ENCODE measurements at places on chromosomes 6 and 20.
A peak's percentile ranks its signal among the peaks of the same experiment; 100 is the strongest.

GRCh38 chr6:144590532-144590931 is 305.4 kb downstream of the UTRN start:
- DNase-seq = no peak

GRCh38 chr6:165568326-165568725 is 94.7 kb downstream of the PDE10A start:
- no peak for DNase-seq

- DNase-seq = peak; percentile 26
Observed at GRCh38 chr20:35698298-35699126, 640 bp downstream of the NFS1 start.

DNA sequence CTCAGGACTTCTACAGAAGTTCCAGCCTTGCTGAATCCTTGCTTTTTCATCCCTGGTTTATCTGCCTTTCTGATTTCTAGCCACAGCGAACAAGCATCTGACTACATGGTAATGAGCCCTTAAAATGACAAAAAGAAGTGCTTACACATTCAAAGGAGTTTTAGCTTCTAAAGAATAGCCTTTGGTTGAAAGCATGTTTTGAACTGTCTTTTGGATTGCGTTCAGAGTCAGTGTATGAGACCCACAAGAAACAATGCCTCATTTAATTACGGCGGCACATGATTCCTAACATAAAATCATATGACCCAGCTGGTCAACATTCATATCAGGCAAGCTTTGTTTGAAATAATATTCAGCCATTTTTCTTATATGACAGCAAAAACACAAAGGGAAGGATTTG is 784.2 kb downstream of the KIF16B start:
- DNase-seq = no peak

- DNase-seq = no peak
Observed at GRCh38 chr6:31609519-31610406, 5.3 kb upstream of the AIF1 start.

DNA sequence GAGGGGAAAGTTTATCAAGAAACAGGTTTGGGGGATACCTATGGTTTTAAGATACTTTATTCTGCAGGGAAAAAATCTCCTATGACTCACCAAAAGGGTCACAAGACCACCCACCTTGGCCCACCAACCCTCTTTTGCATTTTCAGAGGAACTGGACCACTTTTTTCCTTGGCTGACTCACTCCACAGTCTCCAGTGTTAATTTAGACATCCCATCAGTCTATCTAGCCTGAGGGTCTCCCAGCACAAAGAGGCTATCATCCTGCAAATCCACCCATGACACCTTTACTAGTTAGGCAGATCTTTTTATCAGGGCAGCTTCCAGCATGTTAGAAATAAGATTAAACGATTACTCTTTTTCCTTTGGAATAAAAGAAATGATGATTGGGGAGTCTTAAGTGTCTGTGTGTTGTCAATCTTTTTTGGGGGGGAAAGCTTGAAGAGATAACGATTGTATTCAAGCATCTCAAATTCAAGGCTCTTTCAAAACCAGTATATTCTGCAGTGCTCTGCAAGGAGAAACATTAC is 138.1 kb upstream of the RIN2 start:
- no peak for DNase-seq

DNA sequence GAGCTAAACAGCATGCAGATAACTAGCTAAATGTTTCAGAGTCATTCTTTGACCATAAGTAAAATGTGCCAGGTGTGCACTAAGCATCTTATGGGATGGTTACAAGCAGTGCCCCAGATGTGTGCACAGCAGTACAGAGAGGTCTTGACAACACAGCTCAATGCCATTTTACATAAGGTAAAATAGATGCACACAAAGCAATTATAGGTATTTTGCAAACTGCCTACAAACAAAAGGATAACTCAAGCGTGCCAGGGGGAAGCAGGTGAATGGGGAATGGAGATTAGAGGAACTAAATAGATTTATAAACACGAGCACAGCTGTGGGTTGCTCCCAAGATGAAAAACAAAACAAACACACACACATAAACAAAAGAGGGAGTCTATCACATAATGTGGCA is 64.8 kb downstream of the SLC2A10 start:
- no peak for DNase-seq

GRCh38 chr20:2285613-2286012 is 10.2 kb upstream of the TGM3 start:
- DNase-seq = no peak

DNA sequence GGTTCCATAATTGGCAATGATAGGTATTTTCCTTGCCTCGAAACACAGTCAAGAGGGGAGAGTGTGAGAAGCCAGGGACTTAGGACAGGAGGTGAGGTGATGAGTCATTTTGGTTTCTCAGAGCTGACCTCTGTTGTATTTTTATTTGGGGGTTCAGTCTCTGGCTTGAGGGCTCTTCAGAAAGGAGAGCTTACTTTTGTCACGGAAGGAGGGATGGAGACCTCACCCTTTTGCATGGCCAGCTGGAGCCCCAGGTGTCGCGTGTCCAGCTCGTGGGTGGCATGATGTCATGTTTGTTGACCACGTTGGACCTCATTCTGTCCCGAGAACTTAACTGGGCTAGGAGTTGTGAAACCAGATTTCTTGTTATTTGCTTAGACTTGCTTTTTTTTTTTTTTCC is 293.9 kb downstream of the QKI start:
- DNase-seq = no peak

DNA sequence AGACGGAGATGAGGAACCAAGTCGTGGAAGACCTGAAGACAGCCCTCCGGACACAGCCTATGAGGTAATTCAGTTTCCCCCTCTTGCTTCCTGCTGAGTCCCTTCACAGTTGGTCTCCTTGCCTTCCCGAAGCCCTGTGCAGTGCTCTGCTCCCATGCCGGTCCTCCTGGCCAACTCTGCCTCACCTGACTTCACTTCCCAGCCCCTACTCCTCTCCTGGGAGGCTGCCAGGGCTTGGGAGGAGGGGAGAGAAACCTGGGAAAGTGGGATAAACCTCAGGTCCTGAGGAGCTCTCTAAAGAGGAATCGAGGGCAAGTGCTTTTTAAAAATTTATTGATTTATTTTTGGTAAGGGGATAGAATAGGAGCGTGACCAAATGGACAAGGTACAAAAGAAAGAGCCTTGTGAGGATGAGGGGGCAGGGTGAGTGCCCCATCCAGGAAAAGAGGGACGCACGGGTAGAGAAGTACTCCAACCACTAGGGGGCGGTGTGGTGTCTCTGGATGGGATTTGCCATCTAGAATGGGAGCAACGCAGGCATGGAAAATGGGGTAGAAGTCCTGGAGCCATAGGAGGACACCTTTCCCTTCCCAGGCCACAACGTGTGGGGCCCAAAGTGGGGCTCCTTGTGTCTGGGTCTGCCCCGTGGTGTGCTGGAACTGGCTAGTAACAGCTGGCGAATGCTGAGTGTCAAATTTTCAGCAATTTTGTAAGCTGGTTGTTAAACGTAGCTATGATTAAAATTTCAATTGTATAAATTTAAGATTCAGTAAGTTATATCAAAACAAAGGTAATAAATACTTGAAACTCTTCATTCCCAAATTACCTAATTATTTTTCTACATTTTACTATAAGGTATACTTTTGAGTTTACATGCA is 69.0 kb downstream of the MOCS1 start:
- DNase-seq = peak; percentile 81

- DNase-seq = no peak
Observed at GRCh38 chr6:169343886-169344749, 90.5 kb upstream of the THBS2 start.

- DNase-seq = no peak
Observed at GRCh38 chr20:8788831-8789230, 280.1 kb upstream of the PLCB4 start.

DNA sequence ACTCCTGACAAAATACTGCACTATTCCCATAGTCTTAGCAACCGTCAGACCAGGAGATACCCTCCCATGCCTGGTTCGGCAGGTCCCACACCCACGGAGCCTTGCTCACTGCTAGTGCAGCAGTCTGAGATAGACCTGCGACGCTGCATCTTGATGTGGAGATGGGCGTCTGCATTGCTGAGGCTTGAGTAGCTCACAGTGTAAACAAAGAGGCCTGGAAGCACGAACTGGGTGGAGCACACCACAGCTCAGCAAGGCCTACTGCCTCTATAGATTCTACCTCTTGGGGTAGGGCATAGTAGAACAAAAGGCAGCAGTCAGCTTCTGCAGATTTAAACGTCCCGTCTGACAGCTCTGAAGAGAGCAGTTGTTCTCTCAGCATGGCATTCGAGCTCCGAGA is 25.4 kb downstream of the TMEM244 start:
- DNase-seq = no peak

DNA sequence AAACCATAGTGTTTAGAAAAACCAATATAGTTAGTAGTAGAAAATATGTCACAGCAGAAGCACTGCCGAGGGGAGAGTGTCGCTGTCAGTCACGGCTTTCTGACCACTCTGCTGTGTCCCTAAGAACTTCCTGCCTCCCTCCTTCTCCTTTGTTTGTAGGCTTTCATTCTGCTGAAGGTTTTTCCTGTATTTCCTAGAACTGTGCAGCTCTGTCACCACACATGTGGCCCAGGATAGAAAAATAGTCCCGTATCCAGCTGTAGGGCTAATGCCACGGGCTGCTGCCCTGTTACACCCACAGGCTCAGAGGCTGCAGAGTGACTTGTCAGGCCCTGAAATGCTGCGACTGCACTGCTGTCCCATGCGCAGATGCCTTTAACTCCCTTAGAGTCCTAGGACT is 52.6 kb upstream of the SYNJ2 start:
- no peak for DNase-seq

DNA sequence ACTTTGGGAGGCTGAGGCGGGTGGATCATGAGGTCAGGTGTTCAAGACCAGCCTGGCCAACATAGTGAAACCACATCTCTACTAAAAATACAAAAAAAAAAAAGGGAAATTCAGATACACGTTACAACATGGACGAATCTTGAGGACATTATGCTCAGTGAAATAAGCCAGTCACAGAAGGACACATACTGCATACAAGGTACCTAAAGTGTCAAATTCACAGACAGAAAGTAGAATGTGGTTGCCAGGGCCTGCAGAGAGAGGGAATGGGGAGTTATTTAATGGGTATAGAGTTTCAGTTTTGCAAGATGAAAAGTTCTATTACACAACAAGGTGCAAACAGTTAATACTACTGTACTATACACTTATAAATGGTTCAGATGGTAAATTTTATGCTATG is 75.1 kb downstream of the SNX5 start:
- no peak for DNase-seq

DNA sequence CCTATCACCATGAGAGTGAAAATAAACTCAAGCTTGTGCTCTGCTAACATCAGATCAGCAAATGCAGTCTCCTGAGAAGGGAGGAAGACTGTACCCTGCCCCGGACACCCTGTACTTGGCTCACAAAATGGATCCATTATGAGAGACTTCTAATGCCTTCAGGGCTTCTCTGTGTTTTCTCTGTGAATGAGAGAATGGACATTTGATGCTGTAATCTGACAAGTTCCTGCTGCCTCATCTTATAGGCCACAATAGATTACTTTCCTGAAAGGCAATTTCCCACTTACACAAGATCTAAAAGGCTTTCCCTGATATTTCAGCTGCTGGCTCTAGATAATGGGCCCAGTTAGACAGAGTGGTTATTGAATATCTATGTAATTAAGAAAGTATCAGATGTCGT is 117.2 kb downstream of the OTOR start:
- no peak for DNase-seq

DNA sequence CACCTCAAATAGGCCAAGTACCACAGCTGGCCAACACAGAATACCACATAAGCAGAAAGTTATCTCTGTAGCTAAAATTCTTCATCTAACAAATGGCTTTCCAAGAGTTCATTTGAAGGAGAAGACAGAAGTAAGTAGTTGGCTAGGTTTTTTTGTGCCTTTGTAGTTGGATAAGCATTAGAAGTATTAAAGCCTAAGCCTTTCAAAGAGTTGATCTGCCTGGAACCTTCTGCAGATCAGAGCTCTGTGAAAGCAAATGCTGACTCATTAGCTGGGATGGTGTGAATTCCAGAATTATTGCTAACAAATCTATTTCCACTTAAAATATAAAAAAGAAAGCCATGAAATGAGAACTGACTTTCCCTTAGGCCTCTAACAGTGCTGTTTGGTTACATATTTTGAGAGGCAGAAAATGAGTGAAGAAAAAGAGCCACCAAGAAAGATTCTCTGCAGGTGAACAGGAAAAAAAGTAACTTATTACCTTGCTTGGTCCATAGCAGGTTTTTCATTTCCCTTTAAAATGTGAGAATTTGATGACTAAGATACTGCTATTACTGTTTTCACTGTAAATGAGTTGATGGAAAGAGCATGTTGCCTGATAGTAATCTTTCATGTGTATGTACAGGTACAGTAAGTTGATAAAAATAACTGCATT is 763.2 kb upstream of the FLRT3 start:
- no peak for DNase-seq

DNA sequence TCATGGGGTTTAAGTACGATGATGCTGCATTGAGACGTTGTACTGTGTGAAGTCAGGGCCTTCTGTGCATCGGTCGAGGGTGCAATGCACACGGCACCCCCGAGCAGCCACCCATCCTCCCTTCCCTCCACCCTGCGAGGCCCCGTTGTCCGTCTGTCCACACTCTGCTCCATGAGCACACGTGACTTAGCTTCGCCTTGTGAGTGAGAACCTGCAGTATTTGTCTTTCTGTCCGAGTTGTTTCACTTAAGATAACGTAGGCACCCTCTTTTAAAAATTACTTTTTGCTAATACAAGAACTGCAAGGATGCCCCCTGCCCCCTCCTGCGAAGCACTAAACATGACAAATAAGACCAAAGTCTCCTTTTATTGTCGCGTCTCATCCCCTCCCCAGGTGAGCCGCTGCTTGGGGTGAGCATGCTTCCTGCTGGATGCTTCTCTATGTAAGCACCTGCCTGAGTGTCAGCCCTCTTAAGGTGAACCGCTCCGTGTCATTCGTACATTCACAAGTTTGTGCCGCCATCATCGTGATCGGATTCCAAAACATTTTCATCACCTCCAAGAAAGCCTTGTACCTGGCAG is 3.6 kb upstream of the RBBP8NL start:
- no peak for DNase-seq

DNA sequence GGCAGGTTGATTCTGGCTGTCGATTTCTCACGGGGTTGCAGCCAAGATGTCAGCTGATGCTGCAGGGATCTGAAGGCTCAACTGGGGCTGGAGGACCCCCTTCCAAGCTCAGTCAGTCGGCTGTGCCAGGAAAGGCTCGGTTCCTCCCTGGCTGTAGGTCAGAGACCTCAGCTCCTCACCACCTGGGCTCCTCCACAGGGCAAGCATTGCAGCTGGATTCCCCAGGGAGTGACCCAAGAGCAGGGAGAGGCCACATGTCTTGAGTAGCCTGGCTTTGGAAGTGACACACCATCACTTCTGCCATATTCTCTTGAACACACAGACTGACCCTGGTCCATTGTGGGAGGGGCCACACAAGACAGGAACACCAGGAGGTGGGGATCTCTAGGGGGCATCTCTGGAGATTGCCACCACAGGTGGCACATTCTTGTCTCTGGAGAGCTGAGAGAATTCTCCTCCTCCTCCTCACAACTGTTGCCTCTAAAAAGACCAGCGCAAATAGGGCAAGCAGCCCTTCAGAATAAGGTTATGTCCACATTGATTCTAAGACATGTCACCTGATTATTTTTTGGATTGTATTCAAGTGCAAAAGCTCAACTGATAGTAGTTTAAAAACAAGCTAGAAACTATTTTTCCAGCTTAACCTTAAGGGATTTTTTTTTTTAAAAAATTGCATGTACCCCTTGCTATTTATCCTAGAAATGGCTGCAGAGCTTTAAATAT is 270.5 kb downstream of the NRN1 start:
- DNase-seq = no peak

GRCh38 chr20:53411129-53411528 is 182.5 kb downstream of the ZNF217 start:
- DNase-seq = no peak

All from A673 (cell line).